ENCODE measurements at places on chromosomes 5 and 9.

- DNase-seq = no peak
These were observed 149.9 kb downstream of the ISOC1 start for GRCh38 chr5:129244478-129244877.

DNA sequence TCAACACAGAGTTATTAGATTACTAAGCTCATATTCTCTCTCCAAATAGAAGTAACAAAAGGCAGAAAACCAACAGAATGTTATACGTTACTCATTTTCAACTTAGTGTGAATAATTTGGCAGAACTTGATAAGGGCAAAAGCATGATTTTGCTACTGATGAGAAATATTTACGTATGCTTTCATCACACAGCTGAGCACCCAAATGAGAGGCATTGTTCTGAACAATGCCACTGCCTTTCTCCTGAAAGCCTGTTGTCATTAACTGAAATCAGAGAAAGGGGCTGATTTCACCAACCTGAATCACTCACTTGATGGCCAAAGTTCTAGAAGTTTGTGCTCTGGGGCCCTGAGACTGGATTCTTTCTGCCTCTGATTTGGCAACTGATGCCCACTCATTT, 367.5 kb upstream of the PTGER4 start:
- DNase-seq = no peak

DNA sequence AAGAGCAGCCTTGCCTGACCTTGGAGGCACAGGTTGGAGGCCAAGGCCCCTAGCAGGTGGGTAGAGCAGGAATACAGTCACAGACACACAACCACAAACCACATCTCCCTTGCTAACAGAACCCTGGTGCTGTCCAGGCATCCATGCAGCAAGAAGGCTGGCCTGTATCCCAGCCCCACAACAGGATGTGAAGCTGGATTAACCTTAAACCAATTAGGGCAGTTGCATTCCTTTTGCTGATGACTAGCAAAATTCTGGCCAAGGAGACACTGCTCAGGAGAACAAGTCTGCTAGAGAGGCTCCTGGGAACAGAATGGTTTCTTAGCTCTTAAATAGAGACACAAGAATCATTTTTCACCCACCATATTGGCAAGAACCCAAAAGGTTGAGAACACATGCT, 97.8 kb downstream of the C5orf15 start:
- DNase-seq = no peak

- DNase-seq = no peak
These were observed 151.3 kb upstream of the TMEM161B start for GRCh38 chr5:88419931-88420330.

DNA sequence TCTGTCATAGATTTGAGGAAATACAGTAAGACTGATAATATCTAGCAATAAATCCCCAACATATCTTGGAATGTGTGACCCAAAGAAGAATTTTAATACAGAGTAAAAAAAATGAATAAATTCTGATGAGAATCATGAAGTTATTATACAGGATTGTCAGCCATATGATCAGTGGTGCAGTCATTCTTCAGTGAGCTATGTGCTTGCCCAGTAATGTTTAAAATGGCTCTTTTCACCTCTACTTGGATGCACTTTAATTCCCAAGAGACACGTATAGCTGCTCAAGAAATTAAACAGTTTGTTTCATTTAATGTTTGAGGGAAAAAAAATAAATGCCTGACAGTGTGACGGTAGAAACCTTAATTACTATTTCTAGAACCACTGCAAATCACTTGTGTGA, 215.3 kb upstream of the FAM174A start:
- no peak for DNase-seq

DNA sequence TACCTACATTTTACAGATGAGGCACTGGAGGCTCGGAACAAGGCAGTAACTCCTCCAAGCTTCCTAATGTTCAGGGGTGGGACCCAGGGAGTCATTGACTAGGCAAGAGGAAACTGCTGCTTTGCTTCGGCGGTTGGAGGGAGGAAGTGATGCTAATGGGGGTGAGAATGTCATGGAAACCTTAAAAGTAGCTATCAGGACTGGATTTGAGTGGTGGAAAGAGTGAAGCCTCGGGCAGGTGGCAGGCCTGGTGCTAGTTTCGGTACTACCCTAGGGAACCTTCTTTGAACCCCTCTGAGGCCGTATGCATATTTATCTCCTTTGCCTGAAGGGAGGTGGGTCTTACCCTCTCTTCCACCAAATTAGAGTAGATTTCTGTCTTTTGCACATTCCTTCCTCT, 1.6 kb downstream of the BSPRY start:
- DNase-seq = no peak

DNA sequence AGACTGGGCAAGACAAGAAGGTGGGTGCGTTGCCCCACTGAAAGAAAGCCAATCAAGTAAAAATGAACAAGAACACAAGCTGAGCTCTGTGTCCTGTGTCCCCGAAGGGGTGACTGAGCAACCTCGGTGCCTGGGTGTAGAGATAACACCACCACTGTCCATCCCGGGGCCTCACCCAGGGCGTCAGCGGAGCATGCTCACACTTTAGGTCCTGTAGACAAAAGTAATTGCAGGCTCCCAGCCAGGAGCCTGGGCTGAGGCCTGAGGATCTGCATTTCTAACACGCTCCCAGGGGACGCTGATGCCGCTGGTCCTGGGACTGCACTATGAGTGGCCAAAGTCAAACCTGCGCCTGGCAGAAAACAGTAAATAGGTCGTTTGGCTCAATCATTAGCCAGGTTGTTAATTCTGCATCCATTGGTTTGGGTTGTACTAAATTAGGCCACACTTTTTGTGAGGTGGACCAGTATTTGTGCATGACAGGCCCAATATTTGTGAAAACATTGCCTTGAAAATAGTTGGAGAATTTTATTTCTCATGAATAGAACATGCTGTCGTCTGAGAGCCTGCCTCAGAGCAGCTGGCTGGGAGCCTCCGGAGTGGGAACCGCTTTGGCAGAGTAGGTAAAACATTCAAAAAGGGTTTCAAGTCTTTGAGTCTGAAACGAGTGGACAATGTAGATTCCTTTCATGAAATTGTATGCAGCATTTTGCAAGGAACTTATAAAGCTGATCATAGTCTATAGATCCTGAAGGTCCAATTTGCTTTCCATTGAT, 38.3 kb downstream of the ANKRD33B start:
- DNase-seq = no peak

DNA sequence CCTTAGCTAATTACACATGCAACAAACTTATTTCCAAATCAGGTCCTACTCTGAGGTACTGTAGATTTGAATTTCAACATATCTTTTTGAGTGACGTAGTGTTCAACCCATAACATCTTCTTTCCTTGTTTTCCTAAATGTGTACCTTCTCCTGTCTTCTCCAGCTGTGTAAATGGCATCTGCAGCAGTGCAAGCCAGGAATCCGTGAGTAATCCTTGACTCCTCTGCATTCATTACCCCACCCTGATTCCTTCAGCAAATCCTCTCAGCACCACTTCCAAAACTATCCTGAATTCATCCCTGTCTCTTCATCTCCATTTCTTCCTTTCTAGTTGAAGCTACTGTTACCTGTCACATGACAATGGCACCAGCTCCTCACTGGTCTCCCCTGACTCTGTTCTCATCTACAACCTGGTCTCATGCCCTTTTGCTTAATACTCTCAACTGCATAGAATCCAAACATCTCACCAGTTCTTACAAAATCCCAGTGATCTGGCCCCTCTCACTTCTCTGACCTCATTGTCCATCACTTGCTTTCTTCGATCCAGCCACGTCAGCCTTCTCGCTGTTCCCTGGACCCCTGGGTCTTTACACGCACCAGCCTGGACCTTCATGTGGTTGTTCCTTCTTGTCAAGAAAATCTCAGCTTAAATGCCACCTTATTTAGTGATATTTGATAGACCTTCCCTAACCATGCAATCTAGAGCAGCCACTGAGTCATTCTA, 14.6 kb upstream of the TRAF1 start:
- no peak for DNase-seq

DNA sequence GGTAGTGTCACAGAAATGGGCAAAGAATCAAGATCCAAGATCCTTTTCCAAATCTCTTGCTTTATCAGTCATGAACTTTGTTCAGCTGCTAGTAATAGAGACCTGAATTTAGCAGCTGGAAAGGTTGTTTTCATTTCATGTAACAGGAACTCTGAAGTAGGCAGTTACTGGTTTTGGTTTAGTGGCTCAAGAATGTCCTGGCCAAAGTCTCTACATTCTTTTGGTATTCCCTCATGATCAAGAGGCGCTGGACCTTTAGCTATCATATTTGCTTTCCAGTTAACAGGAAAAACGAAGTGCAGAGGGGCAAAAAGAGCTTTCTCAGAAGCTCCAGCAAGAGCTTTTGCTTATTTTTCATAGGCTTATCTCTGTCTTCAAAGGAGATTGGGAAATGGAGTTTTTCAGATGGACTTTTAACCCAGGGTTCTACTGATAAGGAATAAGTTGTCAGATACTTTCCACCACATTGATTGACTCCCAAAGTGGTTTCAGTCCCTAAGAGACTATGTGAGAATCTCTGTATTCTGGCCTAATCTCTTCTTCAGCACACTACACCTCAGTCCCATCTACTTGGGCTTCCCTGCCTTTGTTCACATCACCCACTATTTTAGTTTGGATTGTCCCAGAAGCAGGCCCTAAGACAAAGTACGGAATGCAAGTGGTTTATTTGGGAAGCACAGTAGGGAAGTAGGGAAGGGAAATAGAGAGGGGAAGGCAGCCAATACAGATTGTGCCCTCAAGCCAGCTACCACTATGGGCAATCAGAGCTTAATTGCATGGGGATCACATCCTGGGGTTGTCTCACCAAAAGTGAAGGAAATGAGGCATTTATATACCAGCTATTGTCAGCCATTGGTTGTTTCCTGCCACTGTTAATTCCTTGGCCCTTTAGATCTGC, 359.3 kb downstream of the LRRC70 start:
- DNase-seq = no peak

GRCh38 chr9:104286187-104286586, 192.1 kb downstream of the SMC2 start:
- no peak for DNase-seq
